ENCODE measurements at places on chromosomes 3 and 15.

GRCh38 chr3:46500656-46501635 is 3.2 kb downstream of the RTP3 start:
- no peak for DNase-seq

- no peak for DNase-seq
Observed at GRCh38 chr3:98012979-98013378, 22.1 kb downstream of the GABRR3 start.

DNA sequence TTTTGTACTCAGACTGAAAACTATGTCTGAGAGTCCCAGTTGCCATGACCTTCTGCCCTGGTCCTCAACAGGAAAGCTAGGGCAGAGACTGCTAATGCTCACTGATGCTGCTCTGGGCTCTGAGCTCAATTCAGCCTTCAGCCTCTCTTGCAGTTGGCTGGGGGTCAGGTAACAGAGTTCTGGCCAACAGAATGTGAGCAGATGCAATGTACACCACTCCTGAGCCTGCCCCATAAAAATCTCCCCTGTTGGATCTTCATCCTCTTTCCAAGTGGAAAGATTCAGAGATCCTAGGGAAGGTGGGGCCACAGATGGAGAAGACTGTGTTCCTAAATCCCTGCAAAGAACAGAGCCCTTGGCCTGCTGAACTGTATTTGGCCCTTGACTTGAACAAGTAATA is 87.8 kb downstream of the PDZRN3 start:
- no peak for DNase-seq

- no peak for DNase-seq
Observed at GRCh38 chr3:46987743-46988401, 8.4 kb downstream of the NBEAL2 start.

GRCh38 chr3:13800064-13800463 is 79.8 kb downstream of the WNT7A start:
- DNase-seq, result no peak

GRCh38 chr3:42184651-42185443 is 81.1 kb downstream of the CCK start:
- no peak for DNase-seq

GRCh38 chr3:183529185-183529584 is 26.3 kb downstream of the KLHL6 start:
- DNase-seq, result no peak

DNA sequence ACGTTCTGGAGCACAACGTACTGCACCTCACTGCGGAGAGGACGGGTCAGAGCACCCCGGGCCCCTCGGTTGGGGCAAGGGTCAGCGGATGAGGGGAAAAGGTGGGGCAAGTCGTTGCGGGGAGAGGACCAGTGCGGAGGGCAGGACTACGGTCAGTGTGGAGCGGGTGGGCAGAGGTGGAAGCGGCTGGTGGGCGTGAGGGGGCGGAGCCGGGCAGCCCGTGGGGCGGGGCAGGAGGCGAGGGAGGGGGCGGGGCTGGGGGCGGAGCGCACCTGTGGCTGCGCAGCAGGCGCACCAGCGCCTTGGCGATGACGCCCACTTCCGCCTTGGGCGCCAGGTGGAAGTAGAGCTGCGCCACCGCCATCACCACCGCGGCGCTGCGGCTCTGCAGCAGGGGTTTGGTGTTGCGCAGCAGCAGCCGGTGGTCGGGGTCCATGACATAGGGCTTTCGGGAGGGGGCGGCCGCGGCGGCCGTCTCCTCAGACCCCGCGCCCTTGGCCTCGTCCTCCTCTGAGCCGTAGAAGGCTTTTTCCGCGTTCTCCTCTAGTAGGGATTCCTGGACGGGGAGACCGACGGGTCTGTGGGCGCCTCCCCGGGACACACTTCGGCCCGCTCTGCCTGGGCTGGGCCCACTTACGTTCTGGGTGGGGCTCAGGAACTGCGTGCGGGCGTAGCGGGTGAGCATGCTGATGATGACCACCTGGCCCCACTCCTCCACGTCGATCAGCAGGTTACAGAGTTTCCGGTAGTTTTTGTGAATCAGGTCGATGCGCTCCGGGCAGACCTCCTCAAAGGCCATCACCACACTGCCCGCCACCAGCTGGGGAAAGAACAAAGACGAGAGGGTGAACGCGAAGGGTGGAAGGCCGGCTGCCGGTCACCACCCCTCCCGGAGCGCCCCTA is 29.2 kb downstream of the AP3B2 start:
- DNase-seq, result peak; percentile 27

GRCh38 chr3:33942483-33943150 is 144.2 kb downstream of the PDCD6IP start:
- no peak for DNase-seq

GRCh38 chr15:70699890-70700289 is 63.5 kb downstream of the UACA start:
- no peak for DNase-seq

GRCh38 chr3:78178740-78179363 is 1139.0 kb downstream of the ROBO2 start:
- DNase-seq, result no peak

DNA sequence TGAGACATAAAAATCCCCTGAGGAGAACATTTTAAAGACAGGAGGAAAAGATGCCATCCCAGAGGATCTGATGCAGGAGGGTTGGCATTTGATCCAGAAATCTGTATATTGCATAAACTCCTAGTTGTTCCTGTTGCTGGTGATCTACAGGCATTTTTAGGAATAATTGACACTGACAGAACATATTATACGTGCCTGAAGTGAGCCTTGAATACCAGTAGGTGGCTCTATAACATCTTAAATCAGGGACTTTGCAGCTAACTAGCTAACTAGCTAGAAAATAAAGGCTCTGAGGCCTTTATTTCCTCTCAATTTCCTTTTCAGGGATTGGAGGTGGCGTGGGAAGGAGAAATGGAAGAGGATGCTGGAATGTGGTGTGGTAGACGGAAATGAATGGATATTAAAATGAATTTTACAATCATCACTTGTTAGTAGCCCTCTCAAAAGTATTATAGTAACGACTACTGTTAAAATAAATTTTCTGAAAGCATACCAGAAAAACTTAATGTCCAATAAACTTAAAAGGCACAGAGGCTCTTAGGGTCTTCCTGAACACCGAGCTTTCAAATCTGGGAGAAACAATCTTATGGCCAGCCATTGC is 73.8 kb upstream of the ZBED2 start:
- DNase-seq, result peak; percentile 40
